Thoracic aorta (tissue), 2 donors: ENCODE measurements at places on chromosomes 3 and 15.

- no peak for DNase-seq
Measured at GRCh38 chr3:21269882-21270281, 481.1 kb downstream of the ZNF385D start.

GRCh38 chr3:14157951-14158350 is 20.4 kb downstream of the XPC start:
- no peak for DNase-seq

DNA sequence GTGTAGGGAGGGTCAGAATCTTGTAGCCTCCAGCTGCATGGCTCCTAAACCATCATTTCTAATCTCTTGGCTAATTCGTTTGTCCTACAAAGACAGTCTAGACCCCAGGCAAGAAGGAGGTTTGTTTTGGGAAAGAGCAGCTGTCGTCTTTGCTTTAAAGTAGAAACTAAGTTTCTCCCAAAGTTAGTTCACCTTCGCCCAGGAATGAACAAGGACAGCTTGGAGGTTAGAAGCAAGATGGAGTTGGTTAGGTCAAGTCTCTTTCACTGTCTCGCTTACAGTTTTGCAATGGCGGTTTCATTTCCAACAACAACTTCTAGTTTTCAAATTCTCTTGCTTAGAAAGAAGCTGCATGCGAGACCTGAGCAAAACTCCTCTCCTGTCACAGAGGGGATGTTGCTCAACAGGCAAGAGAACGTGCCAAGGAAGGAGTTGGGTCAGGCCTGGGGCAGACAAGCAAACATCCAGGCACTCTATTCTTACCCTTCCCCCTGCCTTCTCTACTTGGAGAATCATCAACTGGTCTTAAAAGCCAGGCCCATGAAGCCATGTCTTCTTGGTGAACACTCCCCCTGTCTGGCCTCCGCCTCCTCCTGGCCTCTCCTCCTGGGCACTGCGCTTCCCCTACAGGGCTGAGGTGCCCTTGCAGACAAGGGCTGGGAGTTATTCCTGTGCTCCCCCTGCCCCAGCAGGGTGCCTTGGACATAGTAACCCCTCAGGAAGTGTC is 57.6 kb downstream of the TMEM44 start:
- DNase-seq = no peak

- no peak for DNase-seq
Measured at GRCh38 chr15:60701261-60702019, 222.5 kb upstream of the ICE2 start.

DNA sequence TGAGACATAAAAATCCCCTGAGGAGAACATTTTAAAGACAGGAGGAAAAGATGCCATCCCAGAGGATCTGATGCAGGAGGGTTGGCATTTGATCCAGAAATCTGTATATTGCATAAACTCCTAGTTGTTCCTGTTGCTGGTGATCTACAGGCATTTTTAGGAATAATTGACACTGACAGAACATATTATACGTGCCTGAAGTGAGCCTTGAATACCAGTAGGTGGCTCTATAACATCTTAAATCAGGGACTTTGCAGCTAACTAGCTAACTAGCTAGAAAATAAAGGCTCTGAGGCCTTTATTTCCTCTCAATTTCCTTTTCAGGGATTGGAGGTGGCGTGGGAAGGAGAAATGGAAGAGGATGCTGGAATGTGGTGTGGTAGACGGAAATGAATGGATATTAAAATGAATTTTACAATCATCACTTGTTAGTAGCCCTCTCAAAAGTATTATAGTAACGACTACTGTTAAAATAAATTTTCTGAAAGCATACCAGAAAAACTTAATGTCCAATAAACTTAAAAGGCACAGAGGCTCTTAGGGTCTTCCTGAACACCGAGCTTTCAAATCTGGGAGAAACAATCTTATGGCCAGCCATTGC is 73.8 kb upstream of the ZBED2 start:
- DNase-seq = no peak

DNA sequence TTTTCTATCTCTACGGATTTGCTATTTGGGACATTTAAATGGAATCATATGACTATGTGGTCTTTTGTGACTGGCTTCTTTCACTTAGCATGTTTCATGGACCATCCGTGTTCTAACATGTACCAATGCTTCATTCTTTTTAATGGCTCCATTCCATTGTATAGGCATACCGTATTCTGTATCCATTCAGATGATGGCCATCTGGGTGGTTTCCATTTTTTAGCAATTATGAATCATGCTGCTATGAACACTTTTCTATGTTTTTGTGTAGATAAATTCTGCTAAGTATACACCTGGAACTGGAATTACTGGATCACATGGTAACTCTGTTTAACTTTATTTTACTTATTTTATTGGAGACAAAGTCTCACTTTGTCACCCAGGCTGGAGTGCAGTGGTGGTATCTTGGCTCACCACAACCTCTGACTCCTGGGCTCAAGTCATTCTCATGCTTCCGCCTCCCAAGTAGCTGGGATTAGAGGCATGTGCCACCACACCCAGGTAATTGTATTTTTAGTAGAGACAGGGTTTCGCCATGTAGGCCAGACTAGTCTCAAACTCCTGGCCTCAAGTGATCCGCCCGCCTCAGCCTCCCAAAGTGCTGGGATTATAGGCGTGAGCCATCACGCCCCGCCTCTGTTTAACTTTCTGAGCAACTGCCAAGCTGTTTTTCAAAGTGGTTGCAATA is 13.4 kb downstream of the UBP1 start:
- no peak for DNase-seq

GRCh38 chr15:32669896-32670611 is 28.5 kb downstream of the SCG5 start:
- no peak for DNase-seq

DNA sequence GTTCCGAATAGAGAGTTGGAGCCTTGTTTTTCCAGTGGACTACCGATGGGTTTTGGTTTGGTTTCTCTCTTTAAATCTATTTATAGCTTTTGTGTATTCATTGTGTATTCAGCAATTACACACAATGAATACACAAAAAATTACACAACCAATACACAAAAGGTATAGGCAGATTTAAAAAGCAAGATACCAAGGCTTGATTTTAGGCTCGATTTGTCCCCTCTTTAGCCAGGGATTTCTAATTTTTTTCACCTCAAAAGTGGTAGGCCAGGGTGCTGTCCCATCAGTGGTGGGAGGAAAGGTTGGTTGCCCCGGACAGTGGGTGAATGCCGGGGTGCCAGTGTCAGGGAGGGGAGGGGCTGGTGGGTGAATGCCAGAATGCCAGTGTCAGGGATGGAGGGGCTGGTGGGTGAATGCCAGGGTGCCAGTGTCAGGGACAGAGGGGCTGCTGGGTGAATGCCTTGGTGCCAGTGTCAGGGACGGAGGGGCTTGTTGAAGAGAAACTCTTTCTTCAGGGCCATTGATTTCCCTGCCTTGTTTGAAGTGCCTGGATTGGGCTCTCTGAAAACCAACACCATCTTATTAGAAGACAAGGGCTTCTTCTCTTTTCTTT is 186.2 kb downstream of the GOLGA6L6 start:
- DNase-seq = no peak

GRCh38 chr3:4551051-4551711 is 58.0 kb downstream of the ITPR1 start:
- no peak for DNase-seq

GRCh38 chr15:45795440-45796069 is 160.7 kb downstream of the SQOR start:
- no peak for DNase-seq

DNA sequence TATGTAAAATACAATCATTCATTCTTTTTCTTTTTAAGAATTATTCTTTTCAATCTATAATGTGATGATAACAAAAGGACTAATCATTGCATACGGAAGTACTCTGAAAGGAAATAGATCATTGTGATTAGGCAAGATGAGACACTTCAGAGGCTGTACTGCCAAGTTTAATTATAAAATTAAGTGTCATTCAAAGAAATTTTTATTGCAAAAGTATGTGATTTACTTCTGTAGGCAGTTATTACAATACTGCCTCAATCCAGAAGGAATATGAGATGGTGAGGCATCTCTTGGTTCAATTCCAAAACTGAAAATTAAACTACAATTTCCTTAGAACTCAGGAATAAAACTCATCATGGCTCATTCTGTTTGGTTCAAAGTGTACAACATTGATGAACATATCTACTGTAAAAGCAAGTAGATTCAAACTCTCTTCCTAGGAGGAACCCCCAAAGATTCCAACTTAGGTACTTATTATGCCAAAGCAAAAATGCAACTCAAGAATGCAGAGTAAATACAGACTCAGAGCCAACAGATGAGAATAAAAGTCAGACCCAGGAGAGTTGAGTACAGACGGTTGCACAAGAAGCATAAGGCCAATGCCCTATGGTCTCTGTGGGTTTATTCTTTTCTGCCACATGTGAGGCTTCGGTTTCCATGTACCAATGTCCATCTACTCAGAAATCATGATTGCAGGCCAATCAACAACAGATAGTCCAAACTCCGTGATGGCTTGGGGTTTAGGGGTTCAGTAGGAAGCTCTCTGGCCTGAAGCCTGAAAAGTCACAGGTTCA is 118.5 kb upstream of the WNT5A start:
- DNase-seq = no peak

DNA sequence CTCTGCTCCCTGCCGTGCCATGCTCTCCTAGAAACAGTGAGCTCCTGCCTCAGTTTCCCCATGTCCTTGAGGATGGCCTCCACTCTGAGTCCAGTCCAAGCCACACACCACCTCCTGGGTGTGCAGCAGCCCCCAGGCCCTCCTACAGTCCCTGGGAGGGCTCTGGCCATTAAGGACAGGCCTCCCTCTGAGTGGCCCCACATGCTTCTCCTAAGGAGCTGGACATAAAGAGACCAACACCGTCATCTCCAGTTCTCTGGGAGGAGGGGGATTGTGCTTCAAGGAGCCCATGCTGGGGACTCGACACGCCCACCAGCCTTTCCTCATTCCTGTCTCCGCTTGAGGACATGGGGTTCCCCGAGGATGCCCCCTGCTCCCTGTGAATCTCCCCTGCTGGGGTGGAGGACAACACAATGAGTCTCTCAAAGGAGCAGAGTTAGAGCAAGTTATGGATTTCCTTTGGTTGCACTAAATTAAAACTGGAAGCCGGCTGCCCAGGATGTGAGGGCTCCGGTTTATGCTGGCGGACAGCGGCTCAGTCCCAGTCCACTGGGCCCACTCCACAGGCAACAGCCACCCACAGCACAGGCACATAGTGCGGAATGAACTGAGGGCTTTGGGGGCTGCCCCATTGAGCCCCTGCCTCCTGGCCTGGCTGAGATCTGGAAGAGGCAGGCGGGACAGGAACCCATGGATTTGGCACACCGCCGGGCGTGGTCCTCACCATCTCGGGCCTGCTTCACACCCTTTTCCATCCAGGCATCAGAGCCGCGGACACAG is 165.6 kb upstream of the IQSEC1 start:
- no peak for DNase-seq

DNA sequence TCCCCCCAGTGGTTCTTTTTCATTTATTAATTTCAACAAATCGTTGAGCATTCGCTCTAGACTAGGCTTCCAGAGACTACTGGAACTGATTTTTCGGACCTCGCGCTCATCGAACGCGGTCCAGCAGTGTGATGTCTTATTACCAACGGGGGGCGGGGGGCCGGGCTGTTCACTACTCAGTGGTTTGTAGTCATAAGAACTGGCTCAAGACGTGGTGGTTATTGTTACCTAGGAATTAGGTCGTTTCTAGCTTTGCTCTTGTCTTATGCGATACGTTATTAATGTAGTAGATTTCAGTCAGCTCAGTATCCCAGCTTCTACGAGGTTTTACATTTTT is 858 bp downstream of the RBM5 start:
- DNase-seq = no peak

DNA sequence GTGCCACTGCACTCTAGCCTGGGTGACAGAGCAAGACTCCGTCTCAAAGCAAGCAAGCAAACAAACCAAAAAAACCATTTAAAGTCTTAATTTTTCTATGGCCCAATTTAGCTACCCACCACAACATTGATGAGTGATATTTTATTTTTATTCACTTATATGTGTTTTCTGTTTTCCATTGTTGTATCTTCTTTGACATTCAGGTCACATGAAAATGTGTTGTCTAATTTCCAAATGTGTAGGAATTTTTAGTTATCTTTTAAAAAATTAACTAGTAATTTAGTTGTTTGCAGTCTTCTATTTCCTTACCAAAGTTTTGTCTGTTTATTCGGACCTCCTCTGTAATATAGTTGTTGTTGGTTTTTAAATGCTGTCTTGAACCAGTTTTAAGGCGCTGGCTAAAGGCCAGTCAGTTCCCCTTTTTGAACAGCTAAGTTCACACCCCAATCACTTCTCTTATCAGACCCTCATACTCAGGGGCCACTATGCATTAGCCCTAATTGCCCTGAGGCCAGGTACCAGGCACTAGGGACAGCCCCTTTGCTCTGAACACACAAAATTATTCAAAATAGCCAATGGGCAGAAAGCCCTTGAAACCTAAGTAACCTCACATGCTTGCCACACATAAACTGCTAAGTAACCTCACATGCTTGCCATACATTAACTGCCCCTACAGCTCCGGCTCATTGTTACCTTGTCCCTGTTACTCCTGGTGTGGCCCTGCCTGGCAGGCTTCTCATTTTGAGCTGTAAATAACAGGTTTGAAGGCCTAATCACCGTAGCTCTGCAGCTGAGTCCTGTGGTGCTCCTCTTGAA is 4.3 kb upstream of the CCR4 start:
- DNase-seq = no peak
